ENCODE measurements at places on chromosomes 4 and X.

- peak; percentile 73 for DNase-seq
Observed at GRCh38 chrX:40094041-40094899, 3.5 kb downstream of the BCOR start.

GRCh38 chr4:88518911-88519310 lies 4.7 kb downstream of the PYURF start:
- no peak for DNase-seq

GRCh38 chr4:38805530-38806145 lies 1.0 kb upstream of the TLR1 start:
- no peak for DNase-seq

GRCh38 chr4:2275546-2276251 lies 13.8 kb upstream of the MXD4 start:
- DNase-seq = no peak

GRCh38 chrX:72019487-72019886 lies 108.8 kb downstream of the NHSL2 start:
- DNase-seq = no peak

DNA sequence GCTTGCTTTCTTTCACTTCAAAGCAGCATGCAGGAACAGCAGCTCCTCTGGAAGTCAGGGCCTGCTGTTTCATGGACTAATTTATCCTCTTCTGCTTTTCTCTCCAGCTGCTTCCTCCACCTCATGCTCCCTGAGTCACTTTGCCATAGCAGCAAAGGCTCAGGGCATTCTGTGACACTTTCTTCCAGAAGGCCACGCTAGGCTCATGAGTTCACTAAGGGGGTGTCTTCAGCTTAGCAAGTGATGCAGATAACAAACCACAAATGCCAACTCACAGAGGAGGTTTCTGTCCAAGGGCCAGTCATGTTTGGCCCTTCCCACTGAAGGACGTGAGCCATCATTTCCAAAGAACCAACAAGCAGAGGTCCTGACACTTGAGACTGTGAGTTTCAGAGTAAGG lies 200.2 kb downstream of the ADGRA3 start:
- DNase-seq = peak; percentile 6

DNA sequence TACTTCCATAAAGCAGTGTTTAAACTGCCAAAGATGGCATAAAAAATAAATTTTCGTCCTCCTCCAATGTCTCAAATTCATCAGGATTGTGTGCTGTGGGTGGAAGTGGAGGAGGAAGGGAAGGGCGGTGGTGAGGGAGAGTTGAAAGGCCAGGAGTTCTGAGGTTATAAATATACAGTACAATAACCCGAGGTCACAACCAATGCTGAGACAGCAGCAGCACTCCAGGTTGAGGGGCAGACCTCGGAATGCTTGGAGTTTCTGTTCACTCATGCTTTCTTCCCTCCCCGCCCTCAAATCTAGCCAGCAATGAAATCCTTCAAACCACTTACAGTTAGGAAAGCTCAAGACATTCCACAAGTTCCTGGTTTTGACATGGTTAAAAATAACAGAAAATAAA lies 134.0 kb upstream of the SMAD1 start:
- DNase-seq = peak; percentile 15

DNA sequence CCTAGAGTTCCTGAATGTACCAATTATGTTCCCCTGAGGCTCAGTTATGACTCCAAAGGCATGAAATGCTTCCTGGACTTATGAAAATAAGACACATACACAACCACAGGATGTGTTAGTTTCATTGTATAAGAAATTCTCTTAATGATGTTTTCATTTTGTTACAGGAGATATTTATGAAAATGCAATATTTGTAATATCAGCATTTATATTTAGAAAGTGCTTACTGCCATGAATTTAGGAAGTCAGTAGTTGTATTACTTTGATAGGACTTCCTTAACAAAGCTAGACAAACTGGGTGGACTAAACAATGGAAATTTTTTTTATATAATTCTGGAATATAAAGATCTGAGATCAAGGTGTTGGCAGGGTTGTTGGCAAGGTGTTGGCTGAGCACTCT lies 572.1 kb upstream of the IGFBP7 start:
- no peak for DNase-seq

DNA sequence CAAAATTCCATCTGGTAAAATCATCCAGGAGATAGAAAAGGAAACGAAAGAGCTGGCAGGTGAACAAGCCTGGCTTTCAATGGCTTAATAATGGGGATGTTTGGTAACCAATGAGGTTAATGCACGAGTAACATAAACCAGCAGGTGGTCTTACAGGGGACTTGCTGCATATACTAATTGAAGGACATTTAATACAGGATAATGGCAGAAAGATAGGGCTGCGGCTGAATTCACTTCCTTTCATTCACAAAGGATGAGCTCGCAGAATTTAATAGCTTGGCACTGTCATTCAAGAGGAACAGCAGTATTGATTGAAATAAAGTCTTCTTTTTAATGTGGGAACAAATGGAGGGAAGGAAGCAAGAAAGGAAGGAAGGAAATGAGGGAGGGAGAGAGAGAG lies 156.3 kb upstream of the RAI2 start:
- DNase-seq = no peak

DNA sequence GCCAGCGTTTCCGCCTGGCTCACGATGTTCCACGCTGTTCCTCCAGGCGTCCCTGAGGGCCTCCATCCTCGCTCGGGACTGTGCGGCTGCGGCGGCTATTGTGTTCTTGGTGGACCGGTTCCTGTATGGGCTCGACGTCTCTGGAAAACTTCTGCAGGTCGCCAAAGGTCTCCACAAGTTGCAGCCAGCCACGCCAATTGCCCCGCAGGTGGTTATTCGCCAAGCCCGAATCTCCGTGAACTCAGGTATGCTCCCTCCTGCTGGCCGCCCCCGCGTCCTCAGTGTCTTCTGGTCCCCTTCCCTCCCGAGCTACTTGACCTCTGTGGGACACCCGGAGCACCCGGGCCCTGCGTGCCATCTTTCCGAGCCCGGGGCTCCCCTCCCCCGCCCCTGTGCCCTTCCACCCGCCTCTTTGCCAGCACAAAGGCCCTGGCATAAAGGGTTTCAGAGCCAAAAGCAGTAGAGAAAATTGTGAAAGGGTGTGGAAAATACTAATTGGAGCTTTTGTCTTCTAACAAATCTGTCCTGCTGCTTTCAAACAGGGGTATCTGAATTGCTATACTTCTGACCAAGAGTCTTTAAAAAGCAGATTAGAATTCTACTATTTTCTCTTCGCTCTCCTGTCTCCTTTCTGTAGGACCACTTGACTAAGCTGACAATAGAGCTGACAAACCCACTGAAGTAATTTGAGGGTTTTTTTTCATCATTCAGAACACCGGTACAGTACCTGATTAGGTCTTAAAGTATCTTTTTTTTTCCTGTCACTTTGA lies 104.0 kb downstream of the NEUROG2 start:
- no peak for DNase-seq

- peak; percentile 27 for DNase-seq
Observed at GRCh38 chr4:152106781-152107321, 346.0 kb upstream of the GATB start.

GRCh38 chr4:180640193-180640592 lies 1603.0 kb upstream of the TENM3 start:
- no peak for DNase-seq

- DNase-seq = peak; percentile 82
Observed at GRCh38 chr4:138039010-138039409, 203.1 kb downstream of the SLC7A11 start.

- peak; percentile 72 for DNase-seq
Observed at GRCh38 chr4:111323496-111323895, 700.6 kb upstream of the PITX2 start.

- DNase-seq = peak; percentile 56
Observed at GRCh38 chr4:167897116-167897515, 195.2 kb upstream of the ANXA10 start.

GRCh38 chr4:1053080-1053661 lies 41.7 kb downstream of the FGFRL1 start:
- peak; percentile 83 for DNase-seq

- DNase-seq = no peak
Observed at GRCh38 chrX:42751573-42751972, 26.4 kb downstream of the PPP1R2C start.

DNA sequence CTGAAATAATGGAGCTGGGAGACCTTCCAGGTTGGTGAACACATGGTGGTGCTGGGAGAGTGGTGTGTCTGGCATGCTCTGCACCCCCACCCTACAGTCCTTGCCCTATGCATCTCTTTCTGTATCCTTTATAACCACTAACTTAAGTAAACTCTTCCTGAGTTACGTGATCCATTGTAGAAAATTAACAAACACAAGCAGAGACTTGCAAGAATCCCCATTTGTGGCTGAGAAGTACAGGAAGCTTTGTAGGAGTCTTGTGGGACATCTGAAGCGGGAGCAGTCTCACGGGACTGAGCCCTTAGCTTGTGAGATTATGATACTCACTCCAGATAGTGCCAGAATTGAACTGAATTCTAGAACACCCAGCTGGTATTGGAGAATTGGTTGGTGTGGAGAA lies 14.3 kb upstream of the FAM13A start:
- DNase-seq = no peak

GRCh38 chr4:52246827-52247226 lies 195.7 kb downstream of the SPATA18 start:
- no peak for DNase-seq

GRCh38 chrX:149987613-149988012 lies 49.3 kb upstream of the EOLA2 start:
- no peak for DNase-seq

GRCh38 chr4:163693776-163694175 lies 199.3 kb downstream of the TMA16 start:
- peak; percentile 33 for DNase-seq

- DNase-seq = no peak
Observed at GRCh38 chrX:112670977-112671376, 8.8 kb downstream of the LHFPL1 start.

GRCh38 chr4:107825072-107825824 lies 516 bp downstream of the SGMS2 start:
- peak; percentile 38 for DNase-seq

DNA sequence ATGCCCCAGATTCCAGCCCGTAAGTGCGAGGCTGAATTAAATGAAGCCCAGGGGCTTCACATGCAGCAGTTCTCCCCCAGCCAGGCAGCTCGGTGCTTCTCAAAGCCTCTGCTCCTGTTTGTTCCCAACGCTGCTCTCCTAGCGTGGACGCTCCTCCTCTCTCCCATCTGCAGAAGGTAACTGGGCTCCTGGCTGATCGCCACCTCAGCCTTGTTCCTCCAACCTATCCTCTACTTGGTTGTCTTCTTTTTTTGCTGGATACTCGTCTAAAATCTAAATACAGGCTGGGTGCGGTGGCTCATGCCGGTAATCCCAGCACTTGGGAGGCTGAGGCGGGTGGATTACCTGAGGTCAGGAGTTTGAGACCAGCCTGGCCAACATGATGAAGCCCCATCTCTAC lies 70.3 kb downstream of the NSUN7 start:
- DNase-seq = no peak

DNA sequence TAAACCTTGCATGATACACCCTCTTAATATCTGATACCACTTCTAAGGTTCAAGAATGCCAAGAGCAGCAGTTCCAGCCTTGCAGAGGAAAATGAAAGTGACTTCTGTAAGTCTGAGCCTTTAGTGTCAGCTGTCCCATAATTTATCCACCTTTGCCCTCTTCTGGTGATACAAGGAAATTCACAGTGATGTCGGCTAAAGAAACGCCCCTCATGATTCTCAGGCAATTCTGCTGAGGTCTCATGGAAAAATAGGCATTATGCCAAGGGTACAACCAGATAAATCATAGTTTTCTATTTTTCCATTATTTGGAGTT lies 172.2 kb upstream of the CXCL13 start:
- DNase-seq = no peak

GRCh38 chr4:140861359-140862176 lies 105.4 kb upstream of the TBC1D9 start:
- DNase-seq = peak; percentile 75

DNA sequence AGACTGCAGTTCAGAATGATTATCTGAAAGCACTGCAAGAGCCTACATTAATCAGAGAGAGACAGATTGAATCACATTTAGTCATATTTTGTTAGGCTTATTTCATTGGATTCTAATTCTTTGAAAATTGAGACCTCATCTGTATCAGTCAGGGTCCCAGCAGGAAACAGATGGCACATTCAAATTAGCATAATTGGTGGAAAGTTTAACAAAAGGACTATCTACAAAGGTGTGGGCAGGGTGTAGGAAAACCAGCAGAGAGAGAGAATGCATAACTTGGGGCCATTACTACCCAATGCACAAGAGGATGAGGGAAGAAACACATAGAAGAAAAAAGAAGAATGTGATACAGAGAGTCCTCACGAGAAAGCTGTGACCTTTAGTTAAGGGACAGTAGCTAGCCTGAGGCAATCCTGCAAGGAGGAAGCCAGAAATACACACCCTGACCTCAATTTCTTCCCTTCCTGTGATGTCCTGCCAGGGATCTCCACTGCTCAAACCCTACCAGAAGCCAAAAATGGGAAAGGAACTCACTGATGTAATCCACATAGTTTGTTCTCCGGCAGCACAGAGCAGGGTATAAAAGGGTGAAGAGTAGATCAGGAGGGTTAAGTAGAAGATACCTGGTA lies 17.7 kb upstream of the XKRX start:
- peak; percentile 47 for DNase-seq

- no peak for DNase-seq
Observed at GRCh38 chr4:48642421-48643374, 137.4 kb downstream of the FRYL start.

- DNase-seq = no peak
Observed at GRCh38 chr4:6275351-6275750, 5.7 kb downstream of the WFS1 start.

- DNase-seq = no peak
Observed at GRCh38 chrX:21947671-21948070, 7.2 kb downstream of the SMS start.

GRCh38 chr4:8237256-8237989 lies 32.1 kb upstream of the HTRA3 start:
- DNase-seq = no peak

GRCh38 chr4:26909369-26909768 lies 48.7 kb downstream of the STIM2 start:
- no peak for DNase-seq

GRCh38 chrX:38868321-38868720 lies 67.1 kb downstream of the MID1IP1 start:
- DNase-seq = no peak

DNA sequence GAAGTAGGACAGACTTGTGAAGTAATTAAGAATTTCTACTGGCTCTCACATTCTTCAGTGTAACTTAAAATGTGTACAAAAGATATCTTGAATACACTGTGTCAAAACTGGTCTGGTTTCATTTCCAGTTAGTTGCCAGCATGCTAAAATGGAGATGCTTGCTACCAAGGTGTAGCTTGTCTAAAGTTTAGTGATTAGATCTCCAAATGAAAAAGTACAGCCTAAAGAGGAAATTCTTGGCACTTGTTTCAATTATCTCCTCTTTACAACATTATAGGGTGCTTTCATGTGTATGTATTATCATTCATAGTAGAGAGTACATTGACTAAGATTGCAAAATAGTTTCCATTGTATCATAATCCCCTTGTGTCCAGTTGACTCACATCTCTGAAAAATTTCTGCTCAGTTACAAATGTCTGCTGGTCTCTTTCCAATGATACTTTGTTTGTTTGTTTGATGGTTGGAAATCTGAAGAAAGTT lies 97.3 kb upstream of the SPRY1 start:
- peak; percentile 56 for DNase-seq

- DNase-seq = no peak
Observed at GRCh38 chrX:68299898-68300297, 133.4 kb downstream of the OPHN1 start.

All from foreskin fibroblast (primary cell).